Stimulated activated naive CD8-positive, alpha-beta T cell treated with anti-CD3 and anti-CD28 coated beads, Interleukin-15, Interleukin-2, amounts not matched to agents 100 U/mL and 50 U/mL, for 24 hours (primary cell): ENCODE measurements at places on chromosomes 1 and 21.

- DNase-seq, result no peak
These were observed 117.6 kb upstream of the CD34 start for GRCh38 chr1:208028526-208028925.

GRCh38 chr1:160575112-160575664 is 4.1 kb downstream of the CD84 start:
- peak; percentile 31 for DNase-seq

DNA sequence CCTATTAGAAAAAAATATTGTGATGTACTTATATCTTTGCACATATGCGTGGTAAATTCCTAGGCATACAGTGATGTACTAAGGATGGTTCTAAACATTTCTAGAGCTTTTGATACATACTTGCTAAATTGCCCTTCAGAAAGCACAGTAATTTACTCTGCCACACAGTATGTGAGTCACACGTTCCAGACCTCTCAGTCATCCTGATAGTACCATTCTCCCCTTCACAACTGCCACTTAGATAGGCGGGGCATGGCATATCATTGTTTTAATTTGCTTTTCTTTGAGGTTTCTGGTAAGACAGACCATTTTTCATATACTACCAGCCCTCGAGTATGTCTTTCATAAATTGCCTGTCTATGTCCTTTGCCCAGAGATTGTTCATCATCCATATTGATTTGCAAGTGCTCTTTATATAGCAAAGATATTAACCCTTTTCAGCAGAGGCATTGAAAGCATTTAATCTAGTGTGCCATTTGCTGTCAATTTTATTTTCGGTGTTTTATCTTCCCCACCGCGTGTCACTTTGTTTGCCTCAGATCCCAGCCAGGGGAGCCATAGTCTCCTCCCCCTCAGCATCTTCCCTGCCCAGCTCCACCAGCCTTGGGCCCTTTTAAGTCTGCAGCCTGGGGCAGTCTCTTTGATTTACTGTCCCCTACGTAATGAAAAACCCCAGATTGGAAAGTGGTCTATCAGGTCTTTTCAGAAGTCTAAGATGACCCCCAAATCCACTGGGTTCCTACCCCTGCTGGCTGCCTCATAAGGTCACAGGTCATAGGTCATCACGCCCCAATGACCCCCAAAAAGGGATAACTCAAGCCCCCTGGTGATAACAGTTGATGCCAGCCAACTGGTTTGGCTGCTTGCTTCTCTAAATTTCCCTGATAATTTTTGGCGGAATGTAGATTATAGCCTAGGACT is 11.8 kb upstream of the PAX7 start:
- DNase-seq, result no peak

DNA sequence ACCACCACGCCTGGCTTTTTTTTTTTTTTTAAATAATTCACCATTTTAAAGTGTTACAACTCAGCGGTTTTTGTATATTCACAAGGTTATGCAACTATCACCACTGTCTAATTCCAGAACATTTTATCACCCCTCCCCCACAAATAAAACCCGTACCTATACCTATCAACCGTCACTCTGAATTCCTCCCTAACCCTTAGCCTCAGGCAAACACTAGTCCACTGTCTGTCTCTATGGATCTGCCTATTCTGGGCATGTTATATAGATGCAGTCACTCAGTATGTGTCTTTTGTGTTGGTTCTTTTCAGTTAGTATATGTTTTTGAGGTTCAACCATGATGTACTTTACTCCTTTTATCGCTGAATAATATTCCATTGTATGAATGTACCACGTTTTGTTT is 19.3 kb upstream of the GRHL3 start:
- DNase-seq, result no peak

DNA sequence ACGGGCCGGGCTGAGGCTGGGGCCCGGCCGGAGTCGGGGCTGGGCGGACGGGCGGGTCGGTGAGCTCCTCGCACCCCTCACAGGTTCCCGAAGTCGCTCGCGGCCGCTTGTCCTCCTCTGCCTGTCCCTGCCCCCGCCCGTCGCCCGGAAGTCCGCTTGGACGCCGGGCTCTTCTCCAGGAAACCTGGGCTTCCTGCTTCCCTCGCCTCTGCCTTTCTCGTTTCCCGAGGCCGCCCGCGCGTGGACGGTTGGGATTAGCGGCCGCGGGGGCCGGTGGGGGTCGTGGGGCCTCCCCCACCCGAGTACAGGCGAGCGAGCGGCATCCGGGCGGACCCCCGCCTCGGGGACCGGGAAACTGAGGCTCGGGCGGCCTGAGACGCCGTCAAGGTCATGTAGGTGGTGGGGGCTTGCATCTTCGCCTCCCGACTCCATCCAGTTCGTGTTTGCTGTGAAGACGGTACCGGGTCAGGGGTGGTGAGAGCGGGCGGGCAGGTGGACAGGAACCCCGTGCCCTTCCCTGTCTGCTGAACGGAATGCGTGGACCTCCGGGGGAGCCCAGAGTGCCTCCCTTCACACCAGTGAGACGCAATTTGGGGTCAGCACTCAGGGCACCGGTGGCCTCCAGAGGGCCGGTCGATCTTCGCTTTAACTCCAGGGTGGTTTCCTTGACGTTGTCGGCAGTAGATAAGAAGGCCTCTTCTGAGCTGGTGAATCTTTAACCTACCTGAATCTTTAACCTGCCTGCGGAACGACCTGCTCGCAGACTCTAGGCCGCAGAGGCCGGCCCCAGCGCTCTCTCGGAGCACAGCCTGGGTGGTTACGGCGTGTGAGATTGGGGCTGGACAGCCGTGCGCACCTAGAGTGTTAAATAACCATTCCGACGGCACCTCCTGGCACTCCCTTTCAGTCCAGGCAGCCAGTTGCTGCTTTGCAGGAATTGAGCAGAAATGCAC is 686 bp downstream of the ARF1 start:
- DNase-seq, result peak; percentile 42

- no peak for DNase-seq
These were observed 77.0 kb upstream of the TLR5 start for GRCh38 chr1:223219846-223220610.

DNA sequence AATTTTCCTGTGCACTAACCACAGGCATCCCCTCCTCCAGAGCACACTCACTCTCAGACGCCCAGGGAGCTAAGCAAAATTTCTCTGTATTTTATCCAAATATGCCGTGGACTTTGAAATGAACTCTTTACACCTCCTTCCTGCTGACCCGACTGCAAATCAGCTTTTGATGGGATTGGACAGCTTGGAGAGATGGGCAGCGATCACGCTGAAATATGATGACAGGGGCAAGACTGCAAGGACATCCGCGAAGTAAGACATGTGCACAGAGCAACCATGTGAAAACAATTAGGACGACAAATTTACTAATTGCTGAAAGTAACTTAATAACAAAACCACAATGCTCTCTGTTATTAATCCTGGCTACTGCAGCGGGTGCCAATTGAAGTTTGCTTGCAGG is 64.6 kb upstream of the CLDN14 start:
- DNase-seq, result no peak

DNA sequence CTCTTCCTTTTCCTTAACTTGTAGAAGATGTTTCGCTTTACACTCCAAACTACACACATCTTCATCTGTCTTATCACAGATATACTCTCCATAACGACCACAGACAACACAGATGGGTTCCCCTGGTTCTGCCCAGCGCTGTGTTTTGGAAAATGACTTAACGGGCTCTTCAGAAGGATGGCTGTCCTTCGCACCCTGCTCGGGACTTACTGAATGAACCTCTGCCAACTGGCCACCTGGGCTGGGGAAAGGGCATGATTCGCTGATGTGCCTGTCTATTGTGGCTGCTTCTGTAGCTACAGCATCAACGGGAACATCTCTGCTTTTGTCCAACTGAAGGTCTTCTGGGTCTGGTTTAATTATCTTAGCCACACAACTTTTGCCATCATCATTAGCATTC is 3.4 kb downstream of the DDX59 start:
- no peak for DNase-seq

GRCh38 chr1:19457607-19458006 is 27.7 kb downstream of the CAPZB start:
- DNase-seq, result no peak

GRCh38 chr1:112803906-112804762 is 89.0 kb upstream of the PPM1J start:
- peak; percentile 70 for DNase-seq
